ENCODE measurements at places on chromosomes 6 and 20.

DNA sequence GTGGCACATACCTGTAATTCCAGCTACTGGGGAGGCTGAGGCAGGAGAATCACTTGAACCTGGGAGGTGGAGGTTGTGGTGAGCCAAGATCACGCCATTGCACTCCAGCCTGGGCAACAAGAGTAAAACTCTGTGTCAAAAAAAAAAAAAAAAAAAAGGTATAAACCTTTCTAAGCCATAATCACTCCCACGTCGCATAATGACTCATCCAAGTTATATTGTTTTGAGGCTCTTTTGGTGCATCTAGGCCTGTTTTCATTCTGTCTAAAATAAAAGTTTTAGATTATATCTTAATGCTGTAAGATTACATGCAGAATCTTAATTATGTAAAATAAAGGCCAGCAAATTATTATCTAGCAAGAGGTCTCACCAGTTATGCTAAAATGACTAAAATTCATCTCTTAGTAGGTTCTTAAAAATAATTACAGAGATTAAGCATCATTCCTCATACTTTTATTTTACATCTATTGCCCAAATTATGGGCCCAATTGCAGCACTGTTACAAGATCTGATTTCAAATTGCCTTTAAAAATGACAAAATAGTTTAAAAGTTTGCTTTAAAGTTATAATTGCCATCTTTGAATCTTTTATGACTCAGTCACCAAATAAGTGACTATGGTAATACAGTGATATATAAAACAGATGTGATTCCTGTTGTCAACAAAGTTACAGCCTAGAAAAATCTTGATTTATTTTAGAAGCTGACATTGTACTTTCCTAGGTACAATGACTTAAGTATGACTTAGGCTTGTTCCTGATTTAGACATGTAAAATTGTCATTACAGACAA lies 10.4 kb upstream of the SUMO4 start:
- DNase-seq, result no peak

DNA sequence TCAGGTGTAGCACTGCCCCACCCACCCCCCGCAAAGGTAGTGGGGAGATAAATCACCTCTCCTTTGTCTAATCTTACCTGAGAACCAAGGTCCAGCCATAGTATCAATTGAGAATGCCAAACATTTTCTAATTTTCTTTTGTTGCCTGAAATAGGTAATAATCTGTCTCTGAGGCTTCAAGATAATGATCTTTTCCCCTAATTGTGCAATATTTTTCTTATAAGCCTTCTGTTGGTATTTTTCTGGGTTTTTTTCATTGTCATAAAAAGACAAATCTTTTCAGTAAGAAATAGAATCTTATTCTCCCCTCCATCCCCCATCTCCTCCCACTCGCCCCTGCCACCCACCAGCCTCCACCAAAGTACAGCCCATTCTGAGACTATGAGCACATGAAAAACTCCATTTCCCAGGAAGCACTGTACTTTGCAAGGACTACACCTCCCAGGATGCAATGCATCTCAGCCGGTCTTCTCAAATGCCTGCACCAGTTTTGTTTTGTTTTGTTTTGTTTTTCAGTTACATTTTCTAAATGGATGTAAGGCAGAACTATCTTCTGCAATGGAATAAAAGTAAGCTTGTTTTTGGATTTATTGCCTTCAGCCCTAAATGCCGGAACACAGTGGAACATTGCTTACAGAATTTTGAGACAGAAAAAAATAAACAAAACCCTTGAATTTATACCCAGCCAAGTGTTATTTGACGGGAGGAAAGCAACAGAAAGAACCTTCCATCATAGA lies 268.0 kb downstream of the TFAP2A start:
- no peak for DNase-seq

DNA sequence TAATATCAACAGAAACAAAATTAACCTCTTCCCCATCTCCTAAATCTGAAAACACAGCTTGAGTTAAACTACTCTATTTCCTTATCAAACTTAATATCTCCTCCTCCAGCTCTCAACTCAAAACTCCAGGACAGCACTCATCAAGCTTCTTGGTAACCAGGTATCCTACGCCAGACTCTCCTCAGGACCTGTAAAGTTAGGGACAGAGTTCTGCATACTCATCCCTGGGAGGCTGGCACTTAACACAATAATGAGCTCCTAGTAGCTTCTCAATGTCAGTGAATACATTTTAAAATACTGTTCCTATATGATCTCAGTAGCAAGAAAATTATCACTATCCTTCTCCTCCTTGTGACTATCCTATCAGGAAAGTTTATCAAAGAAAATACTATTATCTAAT lies 240.3 kb downstream of the PTPRK start:
- DNase-seq, result no peak

DNA sequence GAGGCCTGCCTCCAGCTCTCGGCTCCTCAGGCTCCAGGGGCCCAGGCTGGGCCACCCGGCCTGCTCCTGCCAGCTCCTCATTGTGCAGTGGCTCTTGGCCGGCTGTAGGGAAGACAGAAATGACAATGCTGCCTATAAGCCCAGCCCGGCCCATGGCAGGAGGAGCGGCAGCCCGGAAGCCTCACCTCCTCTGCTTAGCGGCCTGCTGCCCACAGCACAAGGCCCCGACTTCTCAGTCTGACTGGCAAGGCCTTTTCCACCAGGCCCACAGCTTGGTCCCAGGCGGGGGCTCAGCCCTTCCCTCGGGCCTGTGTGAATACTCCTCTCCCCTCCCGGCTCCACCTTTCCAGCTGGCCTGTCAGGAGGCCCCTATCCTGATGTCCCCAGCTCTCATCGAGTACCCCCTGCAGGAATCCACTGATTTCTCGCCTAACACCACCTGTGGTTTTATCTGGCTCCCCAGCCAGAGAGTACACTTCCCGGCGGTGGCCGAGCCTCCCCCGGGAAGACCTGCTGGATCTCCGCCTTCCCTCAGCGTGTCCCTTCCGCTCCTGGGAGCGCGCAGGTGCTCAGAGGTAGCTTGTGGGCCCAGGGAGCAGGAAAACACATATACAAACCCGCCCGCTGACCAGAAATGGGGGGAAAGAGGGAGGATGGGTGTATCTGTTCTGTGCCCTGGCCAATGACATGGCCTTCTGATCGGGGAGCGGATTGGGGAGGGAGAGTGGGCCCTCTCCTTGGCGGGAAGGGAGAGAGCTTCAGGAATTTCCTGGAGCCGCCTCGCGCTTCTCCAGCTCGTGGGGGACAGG lies 963 bp downstream of the DDRGK1 start:
- DNase-seq, result no peak

DNA sequence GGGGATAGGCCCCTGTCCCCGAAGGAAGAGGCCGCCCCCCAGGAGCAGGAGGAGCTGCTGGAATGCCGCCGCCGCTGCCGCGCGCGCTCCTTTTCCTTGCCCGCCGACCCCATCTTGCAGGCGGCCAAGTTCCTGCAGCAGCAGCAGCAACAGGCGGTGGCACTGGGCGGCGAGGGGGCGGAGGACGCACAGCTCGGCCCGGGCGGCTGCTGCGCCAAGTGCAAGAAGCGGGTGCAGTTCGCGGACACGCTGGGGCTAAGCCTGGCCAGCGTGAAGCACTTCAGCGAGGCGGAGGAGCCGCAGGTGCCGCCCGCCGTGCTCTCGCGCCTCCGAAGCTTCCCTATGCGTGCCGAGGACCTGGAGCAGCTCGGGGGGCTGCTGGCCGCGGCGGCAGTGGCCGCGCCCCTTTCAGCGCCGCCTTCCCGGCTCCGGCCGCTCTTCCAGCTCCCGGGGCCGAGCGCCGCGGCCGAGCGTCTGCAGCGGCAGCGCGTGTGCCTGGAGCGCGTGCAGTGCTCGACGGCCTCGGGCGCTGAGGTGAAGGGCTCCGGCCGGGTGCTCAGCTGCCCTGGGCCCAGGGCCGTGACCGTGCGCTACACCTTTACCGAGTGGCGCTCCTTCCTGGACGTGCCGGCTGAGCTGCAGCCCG lies 630 bp downstream of the PPP1R3G start:
- no peak for DNase-seq

DNA sequence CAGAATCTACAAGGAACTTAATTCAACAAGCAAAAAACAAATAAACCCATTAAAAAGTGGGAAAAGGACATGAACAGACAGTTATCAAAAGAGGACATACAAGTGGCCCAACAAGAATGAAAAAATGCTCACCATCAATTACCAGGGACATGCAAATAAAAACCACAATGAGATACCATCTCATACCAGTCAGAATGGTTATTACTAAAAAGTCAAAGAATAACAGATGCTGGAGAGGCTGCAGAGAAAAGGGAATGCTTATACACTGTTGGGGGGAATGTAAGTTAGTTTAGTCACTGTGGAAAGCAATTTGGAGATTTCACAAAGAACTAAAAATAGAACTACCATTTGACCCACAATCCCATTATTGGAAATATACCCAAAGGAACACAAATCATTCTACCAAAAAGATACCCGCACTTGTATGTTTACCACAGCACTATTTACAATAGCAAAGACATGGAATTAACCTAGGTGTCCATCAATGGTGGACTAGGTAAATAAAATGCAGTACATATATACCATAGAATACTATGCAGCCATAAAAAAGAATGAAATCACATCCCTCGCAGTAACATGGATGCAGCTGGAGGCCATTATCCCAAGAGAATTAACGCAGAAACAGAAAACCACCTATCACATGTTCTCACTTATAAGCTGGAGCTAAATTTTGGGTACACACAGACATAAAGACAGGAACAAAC lies 48.4 kb downstream of the RNGTT start:
- DNase-seq, result no peak
